ENCODE measurements at places on chromosomes 12 and 14.

DNA sequence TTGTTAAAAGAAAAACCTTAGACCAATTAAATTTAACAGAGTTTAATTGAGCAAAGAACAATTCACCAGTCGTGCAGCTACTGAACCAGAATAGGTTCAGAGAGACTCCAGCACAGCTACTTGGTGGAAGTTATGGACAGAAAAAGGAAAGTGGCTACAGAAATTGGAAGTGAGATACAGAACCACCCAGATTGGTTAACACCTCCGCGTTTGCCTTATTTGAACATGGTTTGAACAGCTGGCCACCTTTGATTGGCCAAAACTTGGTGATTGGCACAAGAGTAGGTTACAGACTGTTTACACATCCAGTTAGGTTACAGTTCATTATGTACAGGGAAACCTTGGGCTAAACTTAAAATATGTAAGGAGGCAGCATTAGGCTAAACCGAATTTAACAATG is 54.9 kb downstream of the SRGAP1 start:
- no peak for DNase-seq

GRCh38 chr12:124676714-124677462 is 109.5 kb upstream of the NCOR2 start:
- DNase-seq, result no peak

DNA sequence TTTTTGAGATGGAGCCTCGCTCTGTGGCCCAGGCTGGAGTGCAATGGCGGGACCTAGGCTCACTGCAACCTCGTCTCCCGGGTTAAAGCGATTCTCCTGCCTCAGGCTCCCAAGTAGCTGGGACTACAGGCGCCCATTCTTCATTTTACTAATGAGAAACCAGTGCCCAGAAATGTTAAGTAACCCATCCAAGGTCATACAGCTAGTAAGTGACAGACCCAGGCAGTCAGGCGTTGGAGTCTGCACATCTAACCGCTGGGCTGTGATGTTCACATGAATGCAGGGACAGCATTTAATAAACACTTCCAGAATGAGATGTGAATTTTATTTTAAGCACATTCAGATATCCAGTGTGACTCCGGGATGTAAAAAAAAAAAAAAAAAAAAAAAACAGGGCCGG is 1.3 kb upstream of the TRIP11 start:
- DNase-seq, result no peak

DNA sequence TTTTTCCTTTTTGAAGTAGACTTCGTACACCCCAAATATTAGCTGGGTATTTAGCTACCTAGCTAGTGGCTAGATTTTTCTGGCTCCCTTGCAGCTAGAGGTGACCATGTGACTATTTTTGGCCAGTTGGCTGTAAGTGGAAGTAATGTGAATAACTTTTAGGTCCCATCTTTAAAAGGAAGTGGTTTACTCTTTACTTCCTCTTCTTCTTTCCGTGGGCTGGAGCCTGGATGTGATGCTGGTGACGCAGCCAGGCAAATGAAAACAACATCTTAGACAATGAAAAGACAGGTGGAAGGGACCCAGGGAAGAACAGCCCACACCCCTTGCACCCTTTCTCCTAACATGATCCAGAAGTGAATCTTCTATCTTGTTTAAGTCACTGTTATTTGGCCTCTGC is 245.5 kb downstream of the ATP23 start:
- DNase-seq, result no peak

GRCh38 chr12:10612984-10613348 is 443 bp downstream of the MAGOHB start:
- peak; percentile 46 for DNase-seq

DNA sequence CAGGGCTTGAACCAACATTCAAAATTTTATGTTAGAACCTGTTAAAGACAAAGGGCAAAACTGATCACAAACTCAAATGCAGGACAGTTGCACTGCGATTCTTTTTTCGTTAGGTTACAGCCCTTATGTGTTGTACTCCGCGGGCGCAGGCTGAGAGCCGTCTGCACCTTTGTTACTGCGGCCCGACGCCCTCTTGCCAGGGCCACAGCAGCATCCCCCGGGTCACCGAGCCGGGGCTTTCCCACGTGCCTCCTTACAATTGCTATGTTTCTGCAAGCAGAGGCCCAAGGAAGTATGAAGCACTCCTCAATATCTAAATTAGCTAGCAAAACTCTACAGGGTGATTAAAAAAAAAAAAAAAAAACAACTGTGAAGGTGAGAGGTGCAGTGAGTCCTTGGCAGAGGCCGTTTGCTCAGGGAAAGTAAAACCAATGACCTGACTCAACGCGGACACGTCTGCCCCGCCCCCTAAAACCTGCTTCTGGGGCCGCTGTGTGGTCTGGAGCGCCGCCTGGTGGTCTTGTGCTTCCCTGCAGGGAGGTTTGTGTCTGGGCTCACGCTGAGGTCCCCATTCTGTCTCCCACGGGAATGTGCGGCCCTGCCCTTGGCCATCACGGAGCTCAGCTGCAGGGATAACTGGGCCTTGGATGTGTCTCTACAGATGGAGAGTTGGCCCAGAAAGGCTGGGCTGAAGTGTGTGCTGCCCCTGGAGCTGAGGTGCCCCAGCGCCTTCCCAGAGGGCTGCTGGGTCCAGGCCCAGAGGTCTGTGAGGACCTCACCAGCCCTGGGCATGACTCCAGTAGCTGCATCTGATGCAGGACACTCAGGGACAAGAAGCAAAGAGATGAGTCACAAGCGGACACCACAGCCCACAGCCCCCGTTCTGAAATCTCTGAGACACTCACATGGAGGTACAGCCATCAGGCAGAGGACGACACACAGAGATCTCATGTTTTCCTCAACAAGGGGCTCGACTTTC is 418.5 kb downstream of the TMEM121 start:
- peak; percentile 3 for DNase-seq

DNA sequence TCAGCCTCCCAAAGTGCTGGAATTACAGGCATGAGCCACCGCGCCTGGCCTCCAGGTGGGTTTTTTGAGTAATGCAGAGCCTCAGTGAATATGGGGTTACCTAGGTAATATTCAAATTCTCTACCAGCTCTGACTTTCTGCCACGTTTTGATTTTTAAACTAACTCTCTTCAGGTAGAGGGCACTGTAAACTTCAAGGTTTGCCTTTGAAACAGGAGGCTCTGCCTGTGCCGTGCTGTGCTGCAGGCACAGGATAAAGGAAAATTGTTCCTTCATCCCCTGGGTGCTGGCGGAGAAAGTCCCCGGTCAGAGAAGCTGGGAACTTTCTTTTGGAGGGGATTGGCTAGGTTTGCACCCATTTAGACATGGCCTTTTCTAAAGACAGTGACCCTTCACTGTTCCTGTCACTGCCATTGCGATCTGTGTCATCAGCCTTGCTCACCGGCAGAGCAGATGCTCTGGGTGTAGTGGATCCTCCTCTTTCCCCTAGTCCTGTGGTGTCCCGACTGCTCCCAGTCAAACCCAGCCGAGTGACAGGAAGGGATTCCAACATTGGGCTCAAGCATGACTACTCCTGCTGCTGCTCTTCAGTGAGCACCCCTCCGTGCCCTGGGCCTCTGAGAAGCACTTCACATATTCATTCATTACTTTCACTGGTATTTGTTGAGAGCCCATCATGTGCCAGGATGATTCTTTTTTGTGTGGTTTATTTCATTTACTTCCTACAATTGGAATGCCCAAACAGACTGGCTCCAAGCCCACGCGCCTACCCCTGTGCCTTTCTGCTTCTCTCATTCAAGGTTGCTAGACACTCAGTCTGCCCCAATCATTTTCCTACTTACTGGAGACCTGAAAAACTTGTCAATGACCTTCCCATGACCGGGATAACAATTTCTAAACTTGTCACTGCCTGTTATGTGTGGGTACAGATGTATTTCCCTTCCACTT is 103.6 kb downstream of the TMEM30B start:
- no peak for DNase-seq

DNA sequence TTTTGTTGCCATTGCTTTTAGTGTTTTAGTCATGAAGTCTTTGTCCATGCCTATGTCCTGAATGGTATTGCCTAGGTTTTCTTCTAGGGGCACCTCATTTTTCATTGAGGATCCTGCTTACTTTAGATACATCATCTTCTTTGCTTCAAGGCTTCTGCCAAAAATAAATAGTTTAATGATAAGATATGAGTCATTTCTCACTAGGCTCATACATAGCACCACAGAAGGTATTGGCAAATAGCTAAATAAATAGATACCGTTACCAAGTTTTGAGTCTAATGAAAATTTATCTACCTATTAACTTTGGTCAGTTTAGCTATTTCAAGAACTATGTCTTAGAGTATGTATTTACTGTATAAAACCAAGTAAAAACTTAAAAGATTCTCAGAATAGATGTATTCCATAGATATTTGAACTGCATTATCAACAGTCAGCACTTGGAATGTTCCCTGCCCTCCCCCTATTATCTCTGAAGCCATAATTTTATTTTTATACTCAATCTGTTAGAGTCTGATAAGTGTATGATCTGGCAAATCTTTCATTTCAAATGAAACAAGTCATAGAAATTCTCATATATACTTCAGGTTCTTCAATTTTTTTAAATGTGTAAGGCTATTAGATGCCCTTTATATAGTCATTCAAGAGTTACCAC is 310.2 kb downstream of the CCDC91 start:
- no peak for DNase-seq

Measured in NCI-H1417 treated with DMSO at 0.1 percent for 48 hours (cell line).